H1 (cell line): ENCODE measurements at places on chromosomes 5 and 9. TPM values are rescaled to one million over a fixed set of nuclear protein-coding genes. Genes with fewer than 3 reads are reported as not detected.
A peak's percentile ranks its signal among the peaks of the same experiment; 100 is the strongest.

- H3K4me1 ChIP-seq: peaks cover 3% of the 10 kb centered on the region; the same call in 1 of the 2 replicates
- no peaks in the 10 kb centered on the region for H3K27me3 ChIP-seq
- no peak overlapping the region for H3K4me3 ChIP-seq
- no peak for DNase-seq
- H3K36me3 ChIP-seq: no peaks in the 10 kb centered on the region
These were observed 67.1 kb downstream of the PRR16 start for GRCh38 chr5:120531215-120531614.

Gene SLC36A2
- total RNA-seq: not detected in 2 replicates

Gene PCDHGB2
- total RNA-seq: 2.8 and 2.9 TPM in 2 replicates

DNA sequence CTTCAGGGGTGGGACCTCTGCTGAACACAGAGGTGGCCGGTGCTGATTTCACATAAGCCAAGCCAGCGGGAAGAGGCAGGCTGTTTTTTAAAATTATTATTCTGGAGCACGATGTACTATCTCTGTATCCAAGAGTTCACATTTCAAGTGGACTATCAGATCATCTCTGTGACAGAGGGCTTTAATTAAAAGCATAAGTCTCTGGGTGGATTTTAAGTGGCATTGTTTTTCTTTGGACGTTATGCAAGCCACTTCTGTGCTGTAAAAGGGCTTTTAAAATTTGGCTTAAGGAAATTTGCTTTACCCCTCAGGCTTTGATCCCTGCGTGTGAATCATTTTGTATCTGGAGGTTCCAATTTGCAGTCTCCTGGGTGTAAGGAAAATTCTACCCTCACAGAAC, 124.7 kb downstream of the PALM2AKAP2 start:
- no peaks in the 10 kb centered on the region for H3K4me1 ChIP-seq
- H3K27ac ChIP-seq: no peak overlapping the region
- no peaks in the 10 kb centered on the region for H3K36me3 ChIP-seq
- no peak overlapping the region for H3K4me3 ChIP-seq

- no peaks in the 10 kb centered on the region for H3K36me3 ChIP-seq
- no peaks in the 10 kb centered on the region for H3K27me3 ChIP-seq
- H3K27ac ChIP-seq: no peak overlapping the region
- no peak overlapping the region for H3K4me3 ChIP-seq
- no peak for DNase-seq
These were observed 12.2 kb upstream of the TMEM252 start for GRCh38 chr9:68552700-68553476.

Gene GABRA1
- total RNA-seq: 16.2 and 17.3 TPM in 2 replicates

Gene NOXA1
- total RNA-seq: 0.34 and 0.55 TPM in 2 replicates

Gene GNAQ
- total RNA-seq: 58.6 and 63.8 TPM in 2 replicates

Gene SPINK1
- 0.48 TPM in 1 of 2 replicates, not detected in the other for total RNA-seq

Gene CCNI2
- 1.4 TPM in 2 replicates for total RNA-seq

DNA sequence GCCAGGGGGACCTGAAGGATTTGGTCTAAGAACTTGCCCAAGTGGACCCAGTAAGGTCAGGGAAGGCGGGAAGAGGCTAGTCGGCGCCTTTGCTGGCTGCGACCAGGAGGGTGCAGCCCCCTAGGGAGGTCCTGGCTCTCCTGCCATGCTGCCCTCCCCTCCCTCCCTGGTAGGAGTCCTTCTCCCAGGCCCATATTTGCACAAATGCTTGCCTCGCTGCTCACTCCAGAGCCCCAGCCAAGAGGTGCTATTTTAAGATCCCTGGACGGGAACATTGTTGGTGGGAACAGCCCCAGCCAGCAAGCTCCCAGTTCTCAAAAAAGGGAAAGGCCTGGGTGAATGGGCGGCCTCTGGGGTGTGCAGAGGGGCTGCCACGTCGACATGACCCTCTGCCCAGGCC, 4.3 kb upstream of the IL17B start:
- no peaks in the 10 kb centered on the region for H3K36me3 ChIP-seq
- H3K4me1 ChIP-seq: no peaks in the 10 kb centered on the region; the same call in 1 of the 2 replicates
- no peak overlapping the region for H3K4me3 ChIP-seq
- H3K27me3 ChIP-seq: no peaks in the 10 kb centered on the region

DNA sequence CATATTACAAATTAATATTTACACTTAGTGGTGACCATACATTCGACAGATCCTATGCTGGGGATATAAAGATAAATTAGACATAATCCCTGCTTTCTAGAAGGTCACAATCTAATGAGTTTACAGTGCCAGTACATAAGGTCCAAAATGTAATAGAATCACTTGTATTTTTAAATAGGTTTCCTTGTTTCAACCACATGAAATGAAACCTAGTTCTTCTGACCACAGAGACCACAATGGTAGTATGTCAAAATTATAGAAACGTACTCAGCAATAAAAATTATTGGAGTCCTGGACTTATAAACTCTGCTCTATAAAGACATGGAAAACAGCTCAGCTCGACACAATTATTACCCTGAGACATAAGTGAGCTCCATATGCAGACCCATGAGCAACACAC, 444.3 kb downstream of the SPOCK1 start:
- no peaks in the 10 kb centered on the region for H3K27me3 ChIP-seq
- no peak overlapping the region for H3K27ac ChIP-seq
- no peaks in the 10 kb centered on the region for H3K4me1 ChIP-seq
- H3K36me3 ChIP-seq: no peaks in the 10 kb centered on the region
- DNase-seq: no peak

- peak overlapping the region; percentile 74 for H3K4me3 ChIP-seq
- H3K4me1 ChIP-seq: no peaks in the 10 kb centered on the region
- no peak for DNase-seq
- no peak overlapping the region for H3K27ac ChIP-seq
- peaks cover 23% of the 10 kb centered on the region; the same call in 1 of the 2 replicates for H3K27me3 ChIP-seq
- no peaks in the 10 kb centered on the region for H3K36me3 ChIP-seq
These were observed 849 bp downstream of the RORB start for GRCh38 chr9:74497748-74498620.

Gene CHSY3
- total RNA-seq: 1.4 and 1.8 TPM in 2 replicates

GRCh38 chr9:89779405-89780203, 174.8 kb downstream of the GADD45G start:
- no peaks in the 10 kb centered on the region for H3K27me3 ChIP-seq
- H3K4me1 ChIP-seq: no peaks in the 10 kb centered on the region
- H3K27ac ChIP-seq: no peak overlapping the region
- H3K4me3 ChIP-seq: no peak overlapping the region
- DNase-seq: no peak

Gene TSLP
- 1.3 and 1.9 TPM in 2 replicates for total RNA-seq

GRCh38 chr9:27168951-27169350, 59.9 kb downstream of the TEK start:
- H3K4me1 ChIP-seq: no peaks in the 10 kb centered on the region
- no peaks in the 10 kb centered on the region for H3K27me3 ChIP-seq
- no peaks in the 10 kb centered on the region for H3K36me3 ChIP-seq
- no peak overlapping the region for H3K27ac ChIP-seq
- DNase-seq: no peak

DNA sequence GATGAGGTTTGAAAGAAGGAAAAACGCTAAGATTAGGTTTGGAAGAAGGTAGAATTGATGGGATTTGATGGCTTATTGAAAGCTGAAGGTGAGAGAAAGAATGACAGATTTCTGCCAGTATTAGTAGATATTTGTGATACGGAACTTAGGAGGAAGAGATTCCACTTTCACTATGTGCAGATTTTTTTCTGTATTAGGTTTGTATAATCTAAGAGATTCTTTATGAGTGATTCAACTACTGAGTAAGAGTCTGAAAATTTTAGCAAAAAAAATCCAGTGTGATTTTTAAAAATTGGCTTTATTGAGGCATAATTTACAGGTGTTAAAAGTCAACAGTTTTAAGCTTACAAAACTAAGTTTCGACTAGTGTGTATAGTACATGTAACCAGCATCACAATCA, 54.1 kb downstream of the AP3S1 start:
- no peak overlapping the region for H3K27ac ChIP-seq
- no peak for DNase-seq

Gene TMEM252
- not detected in 2 replicates for total RNA-seq

- H3K4me1 ChIP-seq: no peaks in the 10 kb centered on the region
- H3K27ac ChIP-seq: no peak overlapping the region
- H3K27me3 ChIP-seq: no peaks in the 10 kb centered on the region
These were observed 47.4 kb upstream of the TNFSF15 start for GRCh38 chr9:114853071-114853855.

Gene PITX1
- not detected in 2 replicates for total RNA-seq

Gene URM1
- 60.5 and 62.3 TPM in 2 replicates for total RNA-seq

Gene IRX2
- 40.4 and 47.5 TPM in 2 replicates for total RNA-seq

DNA sequence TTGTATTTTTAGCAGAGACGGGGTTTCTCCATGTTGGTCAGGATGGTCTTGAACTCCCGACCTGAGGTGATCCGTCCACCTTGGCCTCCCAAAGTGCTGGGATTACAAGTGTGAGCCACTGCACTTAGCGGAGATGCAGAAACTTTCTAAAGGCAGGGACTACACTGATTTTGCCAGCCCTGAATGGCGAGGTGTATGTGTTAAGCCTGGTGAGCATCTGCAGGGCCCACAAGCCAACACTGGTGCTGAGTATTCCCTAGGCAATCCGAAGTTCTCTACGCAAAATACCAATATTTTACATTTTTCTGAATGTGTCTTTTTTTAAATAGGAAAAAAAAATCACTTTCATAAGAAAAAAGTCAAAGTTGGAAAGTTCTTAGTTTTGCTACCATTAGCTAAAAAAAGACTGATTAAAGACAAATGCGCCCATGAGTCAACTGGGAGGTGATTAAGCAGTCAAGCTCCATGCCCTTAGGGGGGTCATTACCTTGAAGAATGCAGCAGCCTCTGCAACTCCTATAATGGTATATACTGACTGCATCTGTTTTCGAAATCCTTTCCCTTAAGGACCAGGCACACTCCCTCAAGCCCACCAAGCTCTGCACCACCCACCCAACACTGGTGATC, 502.8 kb downstream of the BNC2 start:
- H3K27ac ChIP-seq: no peak overlapping the region
- no peak for DNase-seq
- no peak overlapping the region for H3K4me3 ChIP-seq
- no peaks in the 10 kb centered on the region for H3K36me3 ChIP-seq
- H3K4me1 ChIP-seq: no peaks in the 10 kb centered on the region

Gene GPRIN1
- total RNA-seq: 12.0 and 12.8 TPM in 2 replicates

GRCh38 chr9:123680352-123680751, 249.6 kb downstream of the DENND1A start:
- H3K27ac ChIP-seq: no peak overlapping the region
- no peak overlapping the region for H3K4me3 ChIP-seq
- H3K27me3 ChIP-seq: no peaks in the 10 kb centered on the region

- H3K27ac ChIP-seq: no peak overlapping the region
- DNase-seq: no peak
- no peaks in the 10 kb centered on the region for H3K27me3 ChIP-seq
These were observed 31.4 kb downstream of the FAM174A start for GRCh38 chr5:100566382-100567141.

DNA sequence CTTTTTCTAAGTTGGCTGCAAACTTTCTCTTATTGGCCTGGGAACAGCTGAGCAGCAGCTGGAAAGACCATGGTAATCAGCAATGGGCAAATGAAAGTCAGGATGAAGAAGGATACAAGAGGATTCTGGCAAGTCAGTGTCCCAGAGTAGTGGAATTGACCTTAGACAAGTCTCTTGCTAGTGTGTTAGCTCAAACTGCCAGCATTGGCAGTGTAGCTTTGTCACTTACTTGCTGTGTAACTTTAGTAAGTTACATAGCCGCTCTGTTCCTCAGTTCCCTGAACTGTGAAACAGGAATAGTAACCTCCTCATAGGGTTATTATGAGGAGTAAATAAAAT, 3.6 kb downstream of the ALDH1A1 start:
- H3K36me3 ChIP-seq: no peaks in the 10 kb centered on the region
- H3K27me3 ChIP-seq: no peaks in the 10 kb centered on the region
- H3K4me3 ChIP-seq: no peak overlapping the region
- no peak overlapping the region for H3K27ac ChIP-seq
- no peak for DNase-seq
- no peaks in the 10 kb centered on the region for H3K4me1 ChIP-seq

- H3K27me3 ChIP-seq: no peaks in the 10 kb centered on the region
- no peak overlapping the region for H3K4me3 ChIP-seq
- no peak for DNase-seq
- H3K36me3 ChIP-seq: peaks cover 2% of the 10 kb centered on the region; the same call in 1 of the 2 replicates
- no peak overlapping the region for H3K27ac ChIP-seq
- no peaks in the 10 kb centered on the region for H3K4me1 ChIP-seq
These were observed 18.8 kb downstream of the GLE1 start for GRCh38 chr9:128523199-128523925.

- no peak overlapping the region for H3K27ac ChIP-seq
- no peaks in the 10 kb centered on the region for H3K4me1 ChIP-seq
- H3K4me3 ChIP-seq: no peak overlapping the region
- DNase-seq: no peak
These were observed 7.3 kb upstream of the ACOT12 start for GRCh38 chr5:81401266-81401665.

Gene FLT4
- total RNA-seq: 7.7 TPM in 2 replicates

Gene PTGDS
- 2.2 and 2.3 TPM in 2 replicates for total RNA-seq

GRCh38 chr5:39605588-39606575, 181.1 kb upstream of the DAB2 start:
- H3K4me1 ChIP-seq: no peaks in the 10 kb centered on the region
- no peaks in the 10 kb centered on the region for H3K36me3 ChIP-seq
- no peak for DNase-seq
- no peak overlapping the region for H3K4me3 ChIP-seq
- no peaks in the 10 kb centered on the region for H3K27me3 ChIP-seq
- no peak overlapping the region for H3K27ac ChIP-seq

GRCh38 chr5:67161767-67162166, 34.8 kb downstream of the CD180 start:
- no peak overlapping the region for H3K4me3 ChIP-seq
- no peak for DNase-seq
- H3K27me3 ChIP-seq: no peaks in the 10 kb centered on the region
- peaks cover 11% of the 10 kb centered on the region; the same call in 1 of the 2 replicates for H3K4me1 ChIP-seq

DNA sequence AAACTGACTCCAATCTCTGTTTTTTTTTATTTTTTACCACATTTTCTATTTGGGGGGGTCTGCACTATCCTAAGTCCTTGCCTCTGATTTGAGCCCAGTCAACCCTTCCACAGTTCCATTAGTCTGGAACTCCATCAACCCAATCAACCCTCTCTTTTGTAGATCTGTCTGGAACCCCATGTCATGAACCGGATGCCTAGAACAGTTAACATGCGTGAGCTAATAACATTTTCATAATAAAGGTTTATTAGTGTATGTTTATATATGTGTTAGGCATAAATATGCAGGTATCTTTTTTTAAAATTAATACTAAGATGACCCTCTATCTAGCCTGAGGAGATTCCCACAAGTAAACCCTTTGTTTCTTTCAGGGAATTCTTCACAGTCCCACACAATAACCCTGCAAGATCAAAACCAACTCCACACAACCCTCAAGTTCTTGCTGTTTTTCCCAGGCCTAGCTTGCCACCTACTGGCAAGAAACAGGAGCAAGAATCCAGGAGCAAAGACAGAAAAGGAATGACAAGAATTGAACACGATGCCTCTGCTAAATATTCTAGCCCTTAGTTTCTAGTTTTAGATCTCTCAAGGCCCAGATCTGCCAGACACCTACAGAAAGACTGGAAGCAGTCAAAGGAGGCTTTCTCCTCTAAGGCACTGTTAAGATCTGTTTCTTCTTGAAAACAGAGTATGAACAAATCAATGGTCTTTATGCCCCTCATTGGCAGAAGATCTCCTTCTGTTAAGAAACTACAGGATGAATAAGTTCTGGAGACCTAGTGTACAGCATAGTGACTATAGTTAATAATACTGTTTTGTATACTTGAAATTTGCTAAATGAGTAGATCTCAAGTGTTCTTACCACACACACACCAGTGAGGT, 100.4 kb downstream of the TRIM36 start:
- no peaks in the 10 kb centered on the region for H3K36me3 ChIP-seq
- H3K27ac ChIP-seq: no peak overlapping the region
- no peak for DNase-seq
- no peaks in the 10 kb centered on the region for H3K27me3 ChIP-seq

Gene NOP16
- 65.2 and 65.9 TPM in 2 replicates for total RNA-seq

Gene INSL6
- total RNA-seq: not detected in 2 replicates
